Umbilical cord (tissue), 2 donors: ENCODE measurements at places on chromosomes 2 and 18.

DNA sequence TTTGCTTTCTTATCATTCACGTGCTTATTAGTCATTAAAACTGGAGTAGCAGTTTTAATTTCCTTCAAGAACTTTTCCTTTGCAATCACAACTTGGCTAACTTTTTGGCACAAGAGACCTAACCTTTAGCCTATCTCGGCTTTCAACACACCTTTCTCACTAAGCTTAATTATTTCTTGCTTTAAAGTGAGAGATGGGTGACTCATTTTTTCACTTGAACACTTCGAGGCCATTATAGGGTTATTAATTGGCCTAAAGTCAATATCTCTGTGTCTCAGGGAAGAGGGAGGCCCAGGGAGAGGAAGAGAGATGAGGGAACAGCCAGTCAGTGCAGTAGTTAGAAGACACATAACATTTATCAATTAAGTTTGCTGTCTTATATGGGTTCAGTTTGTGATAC, 289.8 kb downstream of the RBM43 start:
- DNase-seq = no peak

DNA sequence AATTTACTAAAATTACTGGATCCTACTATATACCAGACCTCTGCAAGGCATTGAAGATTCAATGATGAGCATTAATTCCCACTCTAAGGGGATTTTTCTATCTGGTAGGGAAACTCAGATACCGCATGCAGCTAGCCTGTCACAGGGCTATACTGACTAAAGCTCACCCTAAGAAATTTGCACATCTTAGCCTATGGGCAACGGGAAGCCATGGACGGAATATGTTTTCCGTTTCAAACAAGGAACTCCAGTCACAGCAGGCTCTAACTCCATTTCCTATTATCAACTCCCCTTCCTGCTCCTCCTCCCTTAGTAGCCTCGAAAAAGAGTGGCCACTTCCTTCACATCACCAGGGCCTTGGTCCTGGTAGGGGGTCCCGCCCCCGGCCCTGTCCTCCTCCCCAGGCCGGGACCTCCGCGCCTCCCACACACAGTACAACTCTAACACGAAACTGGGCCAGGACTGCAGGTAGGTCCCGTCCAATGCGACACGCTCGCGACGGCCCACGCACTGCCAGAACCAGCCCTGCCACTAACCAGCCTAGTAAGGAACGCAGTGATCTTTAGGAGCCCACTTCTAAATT, 659 bp upstream of the COX5B start:
- DNase-seq = no peak

DNA sequence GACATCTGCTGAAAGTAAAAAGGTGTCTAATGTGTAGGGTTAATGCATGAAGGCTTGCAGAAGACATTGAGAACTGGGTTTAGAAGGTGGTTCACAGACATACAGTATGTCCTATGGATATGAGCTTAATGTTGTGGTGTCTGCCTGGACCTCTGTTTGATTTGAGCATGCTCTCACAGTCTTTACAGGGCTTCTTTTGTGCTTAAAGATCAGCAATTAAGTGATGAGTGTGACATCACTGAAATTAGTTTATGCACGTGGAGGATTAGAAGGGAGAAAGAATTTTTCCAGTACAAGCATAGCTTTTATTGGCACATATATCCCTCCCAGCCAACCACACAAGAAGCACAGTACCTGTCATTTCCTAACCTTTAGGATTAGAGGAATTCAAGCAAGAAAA, 367.5 kb upstream of the RAB12 start:
- no peak for DNase-seq

DNA sequence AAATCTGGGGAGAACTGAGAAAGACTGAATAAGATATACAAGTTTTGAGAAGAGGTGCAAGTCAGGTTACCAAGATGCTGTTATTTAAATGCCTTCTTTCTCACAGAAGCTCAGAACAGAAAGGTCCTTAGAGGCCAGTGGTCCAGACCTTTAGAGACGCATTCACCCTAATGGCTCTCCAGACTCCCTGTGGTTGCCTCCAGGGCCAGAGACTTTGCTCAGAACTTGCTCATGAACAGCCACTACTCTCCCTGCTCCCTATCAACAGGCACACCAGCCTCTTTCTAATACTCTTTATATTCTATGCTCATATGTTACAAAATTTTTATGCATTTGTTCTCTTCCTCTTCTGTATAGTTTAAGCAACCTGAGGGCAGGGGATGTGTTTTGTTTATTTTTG, 349.0 kb upstream of the TNP1 start:
- no peak for DNase-seq

GRCh38 chr2:84494070-84494469, 22.2 kb upstream of the DNAH6 start:
- DNase-seq = no peak

DNA sequence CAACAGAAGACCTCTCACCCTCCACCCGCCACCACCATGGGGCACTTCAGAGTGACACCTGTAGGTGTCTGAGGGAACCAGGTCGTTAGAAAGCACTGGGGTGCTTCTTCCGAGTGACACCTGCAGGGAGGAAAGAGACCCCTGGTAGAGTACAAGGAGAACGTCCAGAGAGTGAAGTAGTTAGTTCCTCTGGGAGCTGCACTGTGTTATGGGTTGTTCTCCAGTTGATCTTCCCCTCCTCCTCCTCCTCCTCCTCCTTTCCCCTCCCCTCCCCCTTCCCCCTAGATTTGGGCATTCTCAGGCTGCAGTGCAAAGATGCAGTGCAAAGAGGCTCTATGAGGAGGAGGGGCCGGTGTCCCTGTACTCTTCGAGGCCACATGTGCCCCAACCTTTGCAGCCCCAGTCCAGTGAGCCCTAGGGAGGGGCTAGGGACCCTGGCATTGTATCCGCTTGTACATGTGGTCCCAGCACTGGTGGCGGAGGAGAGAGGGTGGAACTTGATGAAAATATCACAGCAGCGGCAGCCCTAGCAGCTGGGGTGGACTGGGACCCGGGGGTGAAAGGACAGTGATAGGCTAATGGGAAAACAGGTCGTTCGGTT, 850 bp downstream of the DNAJB2 start:
- no peak for DNase-seq
